ENCODE measurements at places on chromosomes 12 and 14.

DNA sequence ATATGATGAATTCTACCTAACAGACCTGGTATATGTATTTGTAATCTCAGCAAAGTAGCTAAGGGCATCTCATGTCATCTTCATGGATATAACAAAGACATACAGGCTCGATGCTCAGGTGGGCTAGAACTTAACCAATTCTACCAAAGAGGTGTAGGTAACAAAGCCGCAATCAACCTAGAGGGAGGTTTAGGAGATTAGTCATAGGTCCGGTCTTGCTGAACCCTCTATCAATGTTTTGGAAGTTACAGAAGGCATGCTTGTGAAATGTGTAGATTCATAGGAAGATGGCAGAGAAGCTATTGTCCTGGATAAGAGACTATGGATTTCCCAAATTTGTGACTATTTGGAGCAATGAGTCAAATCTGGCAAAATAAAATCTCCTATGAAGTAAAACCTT lies 42.6 kb upstream of the SYCP3 start:
- no peak for DNase-seq

GRCh38 chr14:78182722-78183121 lies 12.5 kb downstream of the NRXN3 start:
- no peak for DNase-seq

- peak; percentile 78 for DNase-seq
These were observed 716 bp downstream of the RIOX1 start for GRCh38 chr14:73491256-73492042.

DNA sequence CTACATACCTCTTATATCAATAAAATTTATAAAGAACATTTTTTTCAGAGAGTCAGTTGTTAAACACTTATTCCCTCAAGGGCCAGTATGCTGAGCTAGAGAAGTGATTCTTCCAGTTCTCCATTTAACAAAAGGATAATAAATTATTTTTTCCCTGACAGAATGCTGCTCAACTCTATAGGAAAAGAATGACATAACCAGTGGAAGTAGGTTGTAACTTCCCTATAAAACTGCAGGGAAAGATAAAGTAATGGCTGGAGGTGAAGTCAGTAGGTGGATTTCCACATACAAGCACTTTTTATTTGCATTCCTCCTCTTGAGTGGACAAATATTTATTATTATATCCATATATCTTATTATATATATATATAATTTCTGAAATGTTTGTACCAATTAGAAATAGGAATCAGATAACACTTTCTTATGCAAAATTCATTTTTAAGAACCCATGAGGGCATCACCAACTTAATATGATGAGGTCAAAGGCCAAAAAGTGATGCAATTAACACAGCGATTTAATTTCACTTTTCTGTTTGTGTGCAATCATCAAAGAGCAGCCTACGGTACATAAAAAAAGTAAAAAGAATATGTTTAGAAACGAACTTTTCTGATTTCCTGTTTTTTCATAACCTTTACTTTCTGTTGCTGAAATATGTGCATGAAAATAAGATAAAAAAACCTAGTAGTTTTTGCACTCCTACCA lies 175.3 kb downstream of the PRKD1 start:
- DNase-seq = no peak

DNA sequence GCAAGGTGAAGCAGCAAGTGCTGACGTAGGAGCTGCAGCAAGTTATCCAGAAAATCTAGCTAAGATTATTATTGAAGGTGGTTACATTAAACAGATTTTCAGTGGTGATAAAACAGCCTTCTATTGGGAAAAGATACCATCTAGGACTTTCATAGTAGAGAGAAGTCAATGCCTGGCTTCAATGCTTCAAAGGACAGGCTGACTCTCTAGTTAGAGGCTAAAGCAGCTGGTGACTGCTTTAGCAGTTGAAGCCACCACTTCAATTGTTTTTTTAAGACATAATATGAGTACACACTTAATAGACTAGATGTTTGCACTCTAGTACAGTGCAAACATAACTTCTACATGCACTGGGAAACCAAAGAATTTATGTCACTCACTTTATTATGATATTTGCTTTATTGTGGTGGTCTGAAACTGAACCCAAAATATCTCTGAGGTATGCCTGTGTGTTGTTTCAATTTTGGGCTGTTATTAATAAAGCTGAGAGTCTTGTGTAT lies 1026.9 kb upstream of the FOXG1 start:
- no peak for DNase-seq

- DNase-seq = no peak
These were observed 6.5 kb downstream of the ESRRB start for GRCh38 chr14:76382495-76382832.

DNA sequence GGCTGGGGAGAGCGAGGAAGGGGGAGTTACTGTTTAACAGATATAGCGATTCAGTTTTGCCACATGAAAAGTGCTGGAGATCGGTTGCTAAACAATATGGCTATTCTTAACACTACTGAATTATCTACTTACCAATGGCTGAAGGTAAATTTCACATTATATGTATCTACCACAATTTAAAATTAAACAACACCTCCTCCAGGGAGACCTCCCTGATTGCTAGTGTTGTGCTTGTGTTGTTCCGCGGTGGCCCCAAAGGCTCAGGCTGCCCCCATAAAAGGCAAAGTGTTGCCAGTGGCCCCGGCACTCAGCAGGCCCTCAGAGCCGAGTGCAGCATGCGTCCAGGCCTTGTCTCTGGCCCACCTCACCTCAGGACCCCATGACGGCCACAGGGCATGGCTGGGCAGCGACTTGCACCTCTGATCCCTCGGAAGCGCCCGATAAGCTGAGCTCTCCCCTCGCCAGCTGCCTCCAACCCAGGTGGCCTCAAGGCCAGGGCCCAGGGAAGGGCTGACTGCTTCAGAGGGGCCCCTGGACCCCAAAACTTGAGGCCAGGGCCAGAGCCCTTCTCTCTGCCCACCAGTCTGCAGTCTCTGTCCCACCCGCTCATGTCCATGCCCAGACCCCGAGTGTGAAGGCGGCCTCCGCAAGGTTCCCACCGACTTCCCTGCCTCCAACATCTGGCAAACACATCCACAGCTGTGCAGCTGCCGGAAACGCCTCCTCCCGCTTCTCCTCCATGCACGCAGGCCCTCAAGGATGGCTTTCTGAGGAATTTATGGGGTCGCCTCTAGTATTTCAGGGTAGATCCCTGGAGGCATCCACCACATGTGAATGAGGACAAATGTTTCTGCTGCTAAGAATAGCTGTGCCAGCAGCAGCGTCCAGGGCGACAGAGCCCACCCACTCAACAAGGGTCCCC lies 60.0 kb downstream of the NCOR2 start:
- DNase-seq = no peak

GRCh38 chr12:112270673-112271072 lies 111.6 kb downstream of the HECTD4 start:
- DNase-seq = no peak

- DNase-seq = no peak
These were observed 55.7 kb upstream of the PTGR2 start for GRCh38 chr14:73795974-73796373.

GRCh38 chr12:79619872-79620562 lies 70.7 kb downstream of the PAWR start:
- DNase-seq = no peak

DNA sequence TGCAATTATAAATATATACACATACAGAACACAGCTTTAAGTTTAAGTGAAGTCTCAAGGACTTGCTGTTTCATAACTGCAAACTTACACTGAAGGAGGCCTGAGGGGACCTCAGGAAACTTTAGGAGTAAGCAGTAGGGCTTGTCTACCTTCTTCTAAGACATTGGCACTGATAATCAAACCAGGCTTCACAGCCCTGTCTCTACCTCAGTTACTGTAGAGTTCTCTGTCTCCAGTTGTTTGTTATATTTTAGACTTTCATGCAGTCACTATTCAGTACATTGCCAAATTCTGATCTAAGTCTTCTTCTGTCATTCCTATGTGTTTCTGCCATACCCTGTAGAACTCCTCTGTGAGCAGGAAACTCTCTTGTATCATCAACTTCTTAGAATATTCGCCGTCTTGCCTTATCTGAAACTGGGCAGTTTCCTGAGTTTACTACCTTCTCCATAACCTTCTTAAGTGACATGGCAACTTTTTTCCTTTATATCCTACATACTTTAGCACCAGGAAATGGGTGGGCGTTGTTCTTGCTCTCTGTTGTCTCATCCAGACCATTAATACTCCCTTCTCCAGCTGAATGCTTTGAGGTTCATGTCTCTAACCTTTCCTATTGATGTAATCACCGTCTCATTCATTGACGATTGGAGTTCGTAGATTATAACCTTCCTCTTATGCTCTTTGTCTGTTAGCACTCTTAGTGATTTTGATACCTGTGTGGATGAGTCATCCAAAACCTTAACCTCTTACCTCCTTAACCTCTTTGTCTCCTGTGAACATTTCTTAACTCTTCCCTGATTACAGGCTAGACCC lies 11.4 kb downstream of the APAF1 start:
- no peak for DNase-seq

- no peak for DNase-seq
These were observed 56.1 kb upstream of the PCED1B start for GRCh38 chr12:47023311-47023710.

GRCh38 chr14:97097296-97097695 lies 300.1 kb downstream of the VRK1 start:
- no peak for DNase-seq

- peak; percentile 94 for DNase-seq
These were observed at the start of gene RASAL1 for GRCh38 chr12:113135178-113136127. RASAL1 (minus strand) TSS chr12:113135761; CDS start chr12:113135462, 299 bp downstream.

GRCh38 chr12:132359971-132360370 lies 30.6 kb upstream of the GALNT9 start:
- no peak for DNase-seq
